ENCODE measurements at places on chromosomes 2 and 18.

- no peak for DNase-seq
Observed at GRCh38 chr2:219056896-219057708, 3.6 kb downstream of the IHH start.

DNA sequence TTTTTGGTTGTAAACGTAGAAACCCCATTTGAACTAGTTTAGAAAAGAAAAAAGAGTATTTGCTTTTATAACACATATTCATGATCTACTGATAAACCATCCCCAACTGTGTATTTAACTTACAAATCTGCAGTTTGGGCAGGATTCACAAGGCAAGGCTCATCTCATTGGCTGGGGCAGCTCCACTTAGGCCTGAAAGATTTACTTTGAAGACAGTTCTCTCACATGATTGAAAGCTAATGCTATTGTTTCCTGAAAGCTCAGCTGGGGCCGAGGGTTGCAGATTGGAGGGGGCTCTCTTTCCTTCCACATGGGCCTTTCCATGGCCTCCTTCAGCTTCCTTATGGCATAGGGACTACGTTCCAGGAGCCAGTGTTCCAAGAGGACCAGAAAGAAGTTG lies 47.4 kb downstream of the ARHGAP15 start:
- no peak for DNase-seq

DNA sequence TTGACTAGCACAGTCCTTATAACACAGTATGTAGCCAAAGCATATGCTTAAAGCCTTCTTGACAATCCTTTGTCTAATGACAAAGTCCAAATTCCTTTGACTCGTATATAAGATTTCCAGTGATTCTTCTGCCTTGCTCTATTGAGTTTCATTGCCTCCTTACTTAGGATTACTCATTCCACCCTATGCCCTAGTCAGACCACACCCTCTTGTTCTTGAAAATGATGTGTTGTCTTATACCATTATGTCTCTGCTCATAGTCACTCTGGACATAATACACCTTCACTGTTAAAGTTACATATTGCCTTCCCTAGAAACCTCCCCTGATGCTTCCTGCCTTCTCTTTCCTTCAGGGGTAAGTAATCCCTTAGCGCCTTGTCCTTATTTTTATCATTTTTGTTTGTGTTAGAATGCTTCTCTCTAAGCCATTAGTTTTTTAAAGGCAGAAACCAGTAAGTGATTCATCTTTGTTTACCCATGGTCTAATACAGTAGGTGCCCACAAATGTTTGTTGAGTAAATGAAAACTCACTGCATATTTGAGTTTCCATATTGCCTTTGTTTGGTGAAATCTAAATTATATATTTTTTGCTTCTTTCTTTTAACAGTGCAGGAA lies 19.3 kb downstream of the GPD2 start:
- no peak for DNase-seq

GRCh38 chr18:37303009-37303408 lies 262.6 kb downstream of the CELF4 start:
- no peak for DNase-seq

DNA sequence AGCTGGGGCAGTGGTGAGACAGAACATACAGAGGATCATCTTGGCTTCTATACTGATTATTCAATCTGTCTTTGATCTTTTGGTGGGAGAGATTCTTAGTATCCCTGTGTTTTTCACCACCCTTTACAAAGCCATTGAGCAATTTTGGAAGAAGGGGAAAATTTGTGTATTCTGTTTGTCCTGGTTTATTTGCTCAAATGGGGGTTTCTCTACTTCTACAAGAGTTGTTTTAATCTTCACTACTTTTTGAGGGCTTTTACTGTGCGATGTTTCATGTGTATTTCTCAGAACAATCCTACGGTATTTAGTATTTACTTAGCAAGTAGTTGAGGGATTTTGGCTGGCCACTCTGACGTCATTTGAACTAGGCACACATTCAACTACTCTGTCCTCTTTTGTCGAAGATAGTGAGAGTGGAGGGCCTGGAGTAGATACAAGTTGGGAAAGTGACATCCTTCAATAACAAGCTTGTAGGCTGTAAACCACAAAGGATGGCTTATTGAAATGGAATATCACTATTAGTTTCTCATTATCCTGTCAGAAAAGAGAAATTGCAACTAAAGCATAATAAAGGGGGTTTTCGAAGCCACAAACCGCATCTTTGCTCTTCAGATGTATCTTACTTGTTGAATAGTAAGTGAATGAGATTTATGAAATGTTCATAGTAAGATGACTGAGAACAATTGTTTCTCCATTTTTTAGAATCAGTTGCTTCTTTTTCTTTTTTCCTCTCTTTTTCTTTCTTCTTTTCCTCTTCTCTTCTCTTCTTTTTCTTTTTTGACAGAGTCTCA lies 24.8 kb downstream of the FMNL2 start:
- DNase-seq: no peak

DNA sequence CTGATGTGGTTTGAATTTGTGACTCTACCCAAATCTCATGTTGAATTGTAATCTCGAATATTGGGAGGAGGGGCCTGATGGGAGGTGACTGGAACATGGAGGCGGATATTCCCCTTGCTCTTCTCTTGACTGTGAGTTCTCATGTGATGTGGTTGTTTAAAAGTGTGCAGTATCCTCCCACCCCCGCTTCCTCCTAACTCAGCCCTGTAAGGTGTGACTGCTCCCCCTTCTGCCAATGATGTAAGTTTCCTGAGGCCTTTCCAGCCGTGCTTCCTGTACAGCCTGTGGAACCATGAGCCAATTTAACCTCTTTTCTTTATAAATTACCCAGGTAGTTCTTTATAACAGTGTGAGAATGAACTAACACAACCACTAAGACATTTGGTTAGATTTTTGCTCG lies 458.4 kb downstream of the THSD7B start:
- DNase-seq: no peak

GRCh38 chr2:7655629-7656028 lies 738.4 kb downstream of the RNF144A start:
- DNase-seq: no peak

DNA sequence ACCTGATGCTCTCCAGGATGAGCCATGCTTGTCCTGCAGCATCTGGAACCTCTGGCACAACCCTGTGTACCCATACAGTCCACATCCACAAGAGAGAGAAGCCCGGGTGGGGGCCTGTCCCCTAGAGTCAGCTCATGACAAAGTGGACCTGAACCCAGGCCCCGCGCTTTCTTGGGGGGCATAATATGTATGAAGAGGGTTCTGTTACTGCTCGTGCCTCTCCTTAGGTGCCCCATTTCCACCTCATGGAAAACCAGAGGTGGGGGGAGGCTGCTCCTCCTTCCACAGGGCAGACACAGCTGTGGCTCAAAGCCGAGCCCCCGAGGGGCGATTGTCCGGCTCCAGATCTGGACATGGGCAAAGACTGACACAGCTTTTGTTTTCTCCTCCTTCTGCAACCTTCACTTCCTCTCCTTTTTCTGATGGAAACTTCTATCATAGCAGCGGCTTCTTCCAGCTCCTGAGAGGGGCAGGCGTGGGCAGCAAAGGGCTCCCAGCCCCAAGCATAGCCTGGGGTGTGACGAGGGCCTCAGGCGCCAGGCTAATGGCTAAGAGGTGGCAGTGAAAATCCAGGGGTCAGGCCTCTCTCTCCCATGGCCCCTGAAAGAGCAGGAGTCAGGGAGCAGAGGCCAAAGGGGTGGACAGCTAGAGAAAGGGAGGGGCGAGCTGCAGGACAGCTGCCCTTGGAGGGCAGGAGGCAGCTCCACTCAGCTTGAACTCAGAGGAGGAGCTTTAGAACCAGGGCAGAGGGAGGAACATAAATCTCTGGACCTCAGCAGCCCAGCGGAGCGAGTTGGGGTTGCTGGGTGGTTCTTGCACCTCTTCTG lies 155.5 kb downstream of the ZFP36L2 start:
- peak; percentile 71 for DNase-seq

- DNase-seq: no peak
Observed at GRCh38 chr2:140734992-140735391, 1395.8 kb downstream of the LRP1B start.

DNA sequence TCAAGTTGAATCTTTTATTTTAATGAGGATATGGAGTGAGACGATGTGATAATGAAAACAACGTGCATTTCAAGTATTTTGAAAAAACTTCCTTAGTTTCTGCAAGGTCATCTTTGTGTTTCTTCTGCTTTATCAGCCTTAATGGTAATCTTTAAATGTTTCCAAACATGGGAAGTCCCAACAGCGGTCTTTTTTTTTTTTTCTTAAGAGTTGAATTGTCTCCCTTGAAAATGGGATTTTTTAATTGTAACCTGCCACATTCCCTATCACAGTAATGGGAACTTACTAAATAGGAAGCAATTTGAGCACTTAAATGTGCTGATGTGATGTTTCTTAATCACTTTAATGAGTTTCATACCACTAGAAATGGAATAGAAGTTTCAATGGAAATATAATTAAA lies 45.8 kb downstream of the ATIC start:
- DNase-seq: no peak

DNA sequence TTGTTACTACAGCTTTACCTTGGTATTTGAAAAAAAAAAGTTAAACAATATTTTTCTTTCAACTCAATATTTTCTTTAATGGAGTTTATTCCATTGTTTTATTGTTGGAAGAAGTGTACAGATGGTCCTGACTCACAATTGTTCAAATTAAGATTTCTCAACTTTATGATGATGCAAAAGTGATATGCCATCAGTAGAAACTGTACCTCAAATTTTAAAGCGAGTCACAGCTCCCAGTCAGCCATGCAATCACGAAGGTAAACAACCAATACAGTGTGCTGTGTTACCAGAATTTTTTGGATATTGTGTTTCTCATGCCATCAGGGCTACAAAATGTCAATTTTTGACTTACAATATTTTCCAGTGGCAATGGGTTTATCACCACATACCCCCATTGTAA lies 54.0 kb upstream of the COL5A2 start:
- DNase-seq: no peak

DNA sequence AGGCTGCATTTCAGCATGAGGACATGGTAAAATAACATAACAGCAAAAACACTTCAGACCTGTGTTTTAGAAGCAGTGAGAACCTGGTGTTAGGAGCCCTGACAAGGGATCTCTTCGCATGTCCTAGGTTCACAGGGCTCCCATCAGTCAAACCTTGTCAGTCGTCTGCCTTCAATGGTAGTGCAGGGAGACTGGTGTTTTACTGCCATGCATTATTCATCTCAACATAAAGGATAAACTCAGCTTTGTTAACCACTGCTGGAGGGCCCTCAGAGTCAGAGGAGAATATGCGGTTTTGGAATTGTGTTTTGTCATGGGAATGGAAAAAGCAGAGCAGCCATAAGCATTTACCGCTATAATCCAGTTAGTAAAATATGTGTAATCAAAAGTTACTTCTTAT lies 275.9 kb upstream of the GCFC2 start:
- no peak for DNase-seq

- DNase-seq: no peak
Observed at GRCh38 chr18:27004056-27004829, 138.7 kb upstream of the AQP4 start.

DNA sequence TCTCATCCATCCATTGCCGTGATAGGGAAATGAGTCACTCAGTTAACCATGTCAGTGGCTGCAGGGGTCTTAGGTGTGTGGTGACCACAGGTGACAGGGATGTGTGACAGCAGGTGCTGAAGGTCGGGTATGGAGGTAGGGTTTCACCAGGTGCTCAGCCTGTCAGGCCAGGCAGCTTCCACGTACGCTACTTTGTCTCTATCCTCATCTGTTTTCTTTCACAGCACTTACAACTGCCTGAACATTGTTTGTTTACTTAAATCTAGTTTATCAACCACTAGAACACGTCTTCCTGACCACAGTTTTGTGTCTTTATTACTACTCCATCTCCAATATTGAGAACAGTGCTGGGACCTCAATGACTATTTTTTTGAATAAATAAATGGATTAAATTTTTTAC lies 11.4 kb upstream of the UXS1 start:
- DNase-seq: no peak

DNA sequence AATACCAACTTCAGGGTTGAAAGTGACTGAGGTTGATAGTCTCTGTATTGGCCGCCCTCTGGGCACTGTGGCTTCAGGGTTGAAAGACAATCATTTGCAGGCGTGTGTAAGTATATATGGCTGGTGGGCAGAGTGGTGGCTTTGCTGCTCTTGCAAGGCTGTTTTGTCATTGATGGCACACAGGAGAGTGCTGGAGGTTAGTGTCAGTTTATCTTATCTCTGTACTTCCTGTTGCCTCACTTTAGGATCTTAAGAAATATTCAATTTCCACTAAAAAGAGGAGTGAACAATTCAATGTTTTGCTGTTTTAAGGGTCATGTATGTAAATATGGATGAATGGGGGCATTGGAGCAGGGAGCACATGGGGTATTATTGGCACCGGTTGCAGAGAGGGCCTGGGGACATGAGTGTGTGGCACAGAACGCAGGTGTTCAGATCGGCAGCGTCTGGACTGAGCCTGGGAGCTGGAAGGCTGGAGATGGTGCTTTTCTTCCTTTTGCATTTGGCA lies 51.5 kb downstream of the NCK2 start:
- DNase-seq: no peak

GRCh38 chr18:2547477-2548087 lies 23.7 kb downstream of the METTL4 start:
- DNase-seq: no peak

- DNase-seq: no peak
Observed at GRCh38 chr2:219603771-219604170, 6.1 kb downstream of the STK11IP start.

- no peak for DNase-seq
Observed at GRCh38 chr2:234588054-234588430, 91.2 kb upstream of the ARL4C start.

- DNase-seq: no peak
Observed at GRCh38 chr2:38966678-38967077, 77.0 kb downstream of the ARHGEF33 start.

DNA sequence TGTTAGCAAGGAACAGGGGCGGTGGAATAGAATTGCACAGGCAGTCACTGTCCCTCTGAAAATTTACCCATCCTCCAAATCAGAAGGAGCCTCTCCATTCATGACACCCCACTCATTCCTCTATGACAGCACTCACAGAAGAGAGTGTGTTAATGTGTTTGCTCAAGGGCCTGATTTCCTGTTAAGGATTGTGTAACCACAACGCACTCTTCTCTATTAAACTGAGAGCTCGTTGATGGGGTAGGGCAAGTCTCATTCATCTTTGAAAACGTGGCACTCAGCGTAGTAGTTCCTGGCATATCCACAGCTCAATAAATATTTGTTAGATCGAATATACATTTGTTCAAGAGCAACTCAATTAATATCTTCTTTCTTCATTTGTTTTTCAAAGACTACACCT lies 106.4 kb downstream of the VAPA start:
- DNase-seq: no peak

DNA sequence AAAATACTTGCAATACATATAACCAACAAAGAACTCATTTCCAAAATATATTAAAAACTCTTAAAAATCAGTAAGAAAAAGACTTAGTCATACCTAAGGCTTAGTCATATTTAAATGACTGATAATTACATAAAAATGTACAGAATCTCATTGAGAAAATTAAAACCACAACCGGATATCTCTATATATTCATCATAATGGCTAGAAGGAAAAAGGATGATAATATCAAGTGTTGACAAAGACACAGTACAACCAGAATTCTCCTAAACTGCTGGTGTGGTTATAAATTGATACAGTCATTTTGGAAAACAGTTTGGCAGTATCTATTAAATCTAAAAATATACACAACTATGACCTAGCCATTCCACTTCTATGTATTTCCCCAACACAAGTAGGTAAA lies 27.1 kb upstream of the IHH start:
- no peak for DNase-seq

Data from coronary artery (tissue), 2 donors.